Vagina (tissue), 2 donors: ENCODE measurements at places on chromosomes 5 and 9. TPM values are rescaled to one million over a fixed set of nuclear protein-coding genes. Genes with fewer than 3 reads are reported as not detected.

The PCDHA9 gene
- total RNA-seq = 0.25 TPM

The PCDHGA10 gene
- 10.6 TPM for total RNA-seq

The RANBP3L gene
- 3.2 TPM for total RNA-seq

The NR6A1 gene
- total RNA-seq = 1.2 TPM

- DNase-seq = no peak
These were observed 19.2 kb downstream of the NIPAL4 start for GRCh38 chr5:157479166-157479565.

- DNase-seq = no peak
These were observed 23.9 kb downstream of the RNF130 start for GRCh38 chr5:180047667-180048066.

DNA sequence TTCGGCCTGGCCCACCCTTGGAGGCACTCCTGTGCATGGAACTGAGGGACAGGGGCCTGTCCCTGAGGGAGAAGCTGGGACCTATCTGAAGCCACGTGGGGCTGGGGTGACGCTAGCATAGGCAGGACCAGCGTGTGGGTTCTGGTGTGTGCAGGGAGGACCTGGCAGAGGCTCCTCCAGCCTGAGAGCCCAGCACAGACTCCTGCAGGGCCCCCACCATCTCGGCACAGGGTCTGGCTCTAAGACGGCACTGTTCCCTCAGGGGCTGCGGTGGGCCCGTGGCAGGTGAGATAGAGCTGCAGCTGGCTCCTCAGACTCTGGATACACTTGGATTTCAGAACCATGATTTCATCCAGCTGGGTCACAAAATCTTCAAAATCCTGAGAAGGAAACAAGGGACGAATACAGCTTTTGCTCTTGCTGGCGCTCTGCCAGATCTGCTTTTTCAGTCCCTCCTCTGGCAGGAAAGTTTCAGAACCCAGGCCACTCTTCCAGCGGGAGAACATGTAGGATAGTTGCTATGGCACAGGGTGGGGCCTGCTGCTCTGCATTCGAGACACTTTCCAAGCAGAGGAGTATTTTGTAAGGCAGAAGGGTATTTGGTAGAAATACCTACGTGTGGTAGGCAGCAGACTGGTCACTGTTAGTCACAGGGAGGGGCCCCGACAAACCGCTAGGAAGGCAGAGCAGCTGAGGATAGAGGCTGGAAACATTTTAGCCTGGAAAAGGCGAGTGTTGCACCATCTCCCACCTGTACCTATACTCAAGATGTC lies 74.7 kb downstream of the KIF24 start:
- no peak for DNase-seq

DNA sequence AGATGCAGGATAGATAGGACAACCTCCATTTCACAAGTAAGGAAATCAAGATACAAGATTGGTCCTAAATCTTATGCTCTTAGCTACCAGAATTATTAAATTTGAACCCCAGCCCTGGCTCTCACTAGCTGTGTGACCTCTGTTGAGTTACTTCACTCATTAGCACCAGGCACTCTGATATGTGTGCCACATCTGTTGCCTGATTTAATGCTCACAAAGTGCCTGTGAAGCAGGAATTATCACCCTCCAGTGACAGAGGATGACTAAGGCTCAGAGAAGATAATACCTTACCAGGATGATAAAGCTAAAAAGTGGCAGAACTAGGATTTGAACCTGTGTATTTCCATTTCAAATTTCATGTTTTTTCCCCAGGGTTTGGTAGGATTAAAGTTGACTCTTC lies 110.0 kb downstream of the PLPPR1 start:
- DNase-seq = no peak

GRCh38 chr9:100690438-100690837 lies 112.6 kb downstream of the CAVIN4 start:
- no peak for DNase-seq
